ENCODE measurements at places on chromosomes 11 and 22.

DNA sequence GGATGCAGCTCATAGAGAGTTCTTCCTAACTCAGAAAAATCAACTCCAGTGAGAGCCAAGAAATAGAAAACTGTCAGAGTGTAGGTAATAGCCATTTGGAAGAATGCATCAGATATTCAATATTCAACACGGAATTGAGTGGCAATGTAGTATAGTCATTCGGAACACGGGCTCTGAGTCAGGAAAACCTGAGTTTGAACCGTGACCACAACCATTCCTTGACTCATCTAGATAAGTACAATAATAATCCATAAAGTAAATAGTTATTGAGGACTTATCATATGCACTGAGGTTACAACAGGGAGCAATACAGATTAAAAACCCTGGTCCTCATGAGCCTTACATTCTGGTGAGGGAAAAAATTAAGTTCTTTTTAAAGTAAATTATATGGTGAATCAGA, 62.6 kb upstream of the PHF21A start:
- no peak for DNase-seq

- DNase-seq = no peak
Observed at GRCh38 chr11:128193615-128194014, 393.7 kb downstream of the ETS1 start.

DNA sequence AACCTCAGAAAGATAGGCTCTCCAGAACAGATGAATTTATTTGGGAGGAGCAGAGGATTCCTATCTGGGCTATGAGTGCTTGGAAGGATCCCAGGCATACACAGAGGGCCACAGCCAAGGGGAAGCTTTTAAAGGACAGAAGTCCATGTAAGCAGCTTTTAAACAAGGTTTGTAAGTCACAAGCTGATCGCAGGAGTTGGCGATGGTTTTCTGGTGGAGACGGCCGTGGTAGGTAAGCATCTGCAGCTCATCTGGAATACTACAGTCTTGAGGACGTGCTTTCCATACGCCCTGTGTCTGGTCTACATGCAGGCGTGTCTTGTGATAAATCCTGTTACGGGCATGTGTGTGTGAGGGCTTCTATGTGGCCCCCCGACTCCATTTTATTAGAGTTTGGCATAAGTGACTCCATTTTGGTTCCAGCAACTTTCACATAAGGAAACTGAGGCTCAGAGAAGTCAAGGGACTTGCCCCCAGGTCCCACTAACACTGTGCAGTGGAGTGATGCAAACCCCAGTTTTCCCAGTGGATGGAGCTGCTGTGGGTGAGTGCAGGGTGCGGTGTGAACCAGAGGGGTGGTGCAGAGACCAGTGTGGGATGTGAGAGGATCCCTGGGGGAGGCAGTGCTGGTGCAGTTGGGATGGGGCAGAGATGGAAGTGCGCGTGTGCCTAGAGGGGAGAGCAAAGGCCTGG, 11.8 kb upstream of the ACY3 start:
- no peak for DNase-seq

- DNase-seq = no peak
Observed at GRCh38 chr22:42288791-42289190, 18.3 kb upstream of the TCF20 start.

DNA sequence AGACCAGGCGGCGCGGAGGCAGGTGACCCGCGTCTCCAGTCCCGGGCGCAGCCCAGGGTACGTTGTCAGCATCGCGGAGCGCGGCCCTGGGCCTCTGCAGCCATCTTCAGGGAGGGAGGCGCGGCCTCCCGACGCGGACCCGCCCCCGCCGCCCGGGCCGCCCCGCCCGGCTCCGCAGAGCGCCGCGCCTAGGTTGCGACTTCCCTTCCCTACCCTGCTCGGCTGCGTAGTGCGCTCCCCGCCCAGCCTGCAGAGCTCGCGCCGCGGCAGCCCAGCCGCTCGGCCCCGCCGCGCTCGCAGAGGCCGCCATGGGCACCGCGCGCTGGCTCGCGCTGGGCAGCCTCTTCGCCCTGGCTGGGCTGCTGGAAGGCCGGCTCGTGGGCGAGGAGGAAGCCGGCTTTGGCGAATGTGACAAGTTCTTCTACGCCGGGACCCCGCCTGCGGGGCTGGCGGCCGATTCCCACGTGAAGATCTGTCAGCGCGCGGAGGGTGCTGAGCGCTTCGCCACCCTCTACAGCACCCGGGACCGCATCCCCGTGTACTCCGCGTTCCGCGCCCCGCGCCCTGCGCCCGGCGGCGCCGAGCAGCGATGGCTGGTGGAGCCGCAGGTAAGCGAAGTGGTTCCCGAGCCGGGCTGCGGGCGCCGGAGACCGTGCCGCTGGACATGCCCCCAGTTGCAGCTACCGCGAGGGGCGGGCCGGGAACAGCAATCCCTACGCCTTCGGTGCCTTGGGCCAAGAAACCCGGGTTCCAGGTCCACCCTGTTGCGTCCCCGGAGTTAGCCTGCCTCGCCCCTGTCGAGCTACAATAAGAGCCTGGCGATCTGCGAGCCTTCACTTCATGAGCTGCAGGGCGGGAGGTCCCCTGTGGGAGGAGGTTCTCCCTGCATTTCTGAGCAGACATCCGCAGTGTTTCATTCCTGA, at the start of gene ENDOD1:
TSS of gene ENDOD1 (plus strand) at position 227 of the 923 bp plus-strand sequence. CDS start at position 309, 82 bp downstream.
- DNase-seq = no peak

GRCh38 chr11:18769802-18770456, 21.7 kb downstream of the PTPN5 start:
- no peak for DNase-seq

GRCh38 chr11:6418557-6419008, 311 bp downstream of the APBB1 start:
- DNase-seq = no peak
